Activated naive CD8-positive, alpha-beta T cell treated with anti-CD3 and anti-CD28 coated beads, Interleukin-2, amount 10 ng/mL, durations not matched to agents 7 days and 5 days (primary cell): ENCODE measurements at places on chromosomes 16 and 17. TPM values are rescaled to one million over a fixed set of nuclear protein-coding genes. Genes with fewer than 3 reads are reported as not detected.

The PIK3R5 gene
- total RNA-seq = 81.4 TPM

The TPPP3 gene
- total RNA-seq = not detected

The KRTAP9-2 gene
- total RNA-seq = not detected

The CLEC16A gene
- 34.1 TPM for total RNA-seq

The NKD1 gene
- 1.1 TPM for total RNA-seq

The TOB1 gene
- 54.9 TPM for total RNA-seq

The CCL16 gene
- not detected for total RNA-seq

The SLC6A2 gene
- not detected for total RNA-seq

The TAT gene
- not detected for total RNA-seq

The TM4SF5 gene
- total RNA-seq = not detected

The OR2C1 gene
- not detected for total RNA-seq

The SLFN14 gene
- total RNA-seq = not detected

DNA sequence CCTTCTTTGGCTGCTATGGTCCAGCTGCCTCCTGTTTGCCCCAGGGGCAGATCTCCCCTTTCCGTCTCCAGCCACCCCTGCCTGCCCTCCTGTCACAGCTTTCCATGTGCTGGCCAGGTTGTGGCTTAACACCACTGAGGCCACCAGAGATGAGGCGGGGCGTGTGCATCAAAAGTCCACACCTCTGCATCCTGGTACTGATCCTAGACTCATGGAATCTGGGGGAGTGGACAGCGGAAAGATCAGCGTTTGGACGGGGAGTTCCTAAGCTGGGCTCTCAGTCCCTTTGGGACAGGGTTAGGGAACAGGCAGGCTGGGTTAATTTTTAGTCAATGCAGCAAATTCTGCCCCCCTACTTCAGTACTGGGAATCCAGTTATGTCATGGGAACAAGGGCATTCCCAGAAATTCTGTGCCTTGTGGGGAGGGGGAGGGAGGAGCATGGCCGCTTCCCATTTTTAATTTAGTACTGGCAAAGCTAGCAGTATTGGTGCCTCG lies 3.9 kb downstream of the IGFBP4 start:
- no peaks in the 10 kb centered on the region for H3K27me3 ChIP-seq
- H3K36me3 ChIP-seq = peaks cover 10% of the 10 kb centered on the region
- peaks cover 45% of the 10 kb centered on the region for H3K4me1 ChIP-seq
- no peak for DNase-seq
- H3K4me3 ChIP-seq = peak overlapping the region; percentile 75

DNA sequence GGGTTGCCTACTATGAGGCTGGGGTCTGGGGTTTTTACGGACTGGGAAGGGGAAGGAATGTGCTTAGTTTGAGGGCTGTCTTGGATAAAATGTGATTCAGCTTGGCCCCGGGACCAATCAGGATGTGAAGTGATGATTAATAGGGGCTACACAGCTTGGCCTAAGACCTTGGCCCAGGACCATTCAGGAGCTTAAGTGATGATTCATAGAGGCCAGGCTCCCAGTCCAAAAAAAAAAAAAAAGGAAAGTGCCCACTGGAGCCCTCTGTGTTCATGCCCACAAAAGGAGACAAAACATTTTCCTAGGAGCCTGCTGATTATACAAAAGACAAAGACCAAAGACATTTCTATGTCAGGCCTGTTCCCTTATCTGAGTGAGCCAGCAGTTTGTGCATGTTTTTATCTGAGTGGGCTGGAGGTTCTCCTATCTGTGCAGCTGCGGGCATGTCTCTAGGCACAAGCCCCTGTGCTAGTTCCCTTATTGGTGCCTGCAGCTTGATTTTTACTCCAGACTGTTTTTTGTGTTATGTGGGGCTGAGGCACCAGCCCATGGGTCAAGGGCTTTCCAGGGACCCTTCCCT lies 898.2 kb upstream of the GOT2 start:
- no peak overlapping the region for H3K27ac ChIP-seq
- H3K36me3 ChIP-seq = no peaks in the 10 kb centered on the region
- H3K27me3 ChIP-seq = no peaks in the 10 kb centered on the region
- H3K4me1 ChIP-seq = no peaks in the 10 kb centered on the region
- no peak for DNase-seq

DNA sequence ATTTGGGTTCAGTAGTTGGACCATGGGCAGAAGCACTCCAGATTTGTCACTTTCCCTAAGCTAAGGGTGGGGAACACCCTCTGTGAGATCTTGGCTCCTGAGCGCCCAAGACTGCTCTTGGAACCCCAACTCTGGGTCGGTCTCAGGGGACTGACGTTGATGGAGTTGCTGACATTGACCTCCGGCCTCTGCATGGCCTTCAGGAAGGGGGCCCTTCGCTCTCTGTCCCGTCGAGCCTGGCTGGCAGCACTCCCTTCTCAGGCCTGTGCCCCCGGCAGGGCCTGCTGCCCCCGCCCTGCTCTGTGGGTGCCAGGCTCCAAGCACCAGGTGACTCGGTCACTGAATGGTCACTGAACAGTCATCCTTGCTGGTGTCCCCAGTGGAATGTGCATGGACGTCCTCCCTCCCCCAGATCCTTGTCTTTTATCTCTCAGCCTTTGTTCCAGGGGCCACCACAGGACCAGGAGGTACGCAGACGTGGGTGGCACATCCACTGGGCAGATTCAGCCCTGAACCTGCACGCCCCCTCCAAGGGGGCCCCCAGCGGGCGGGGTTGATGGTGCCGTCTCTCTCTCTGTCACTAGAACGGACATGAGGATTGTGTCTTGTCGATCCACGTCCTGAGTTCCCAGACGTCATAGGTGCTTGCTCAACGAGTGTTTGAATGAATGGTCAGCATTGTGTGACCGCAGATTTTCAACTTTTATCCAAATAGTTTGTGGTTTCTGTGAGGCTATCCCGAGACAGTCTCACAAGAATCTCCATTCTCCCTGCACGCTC lies 314.5 kb downstream of the SEC14L1 start:
- peaks cover 55% of the 10 kb centered on the region for H3K4me1 ChIP-seq
- no peaks in the 10 kb centered on the region for H3K27me3 ChIP-seq
- peaks cover 42% of the 10 kb centered on the region for H3K36me3 ChIP-seq
- H3K4me3 ChIP-seq = peak overlapping the region; percentile 99

- peak overlapping the region; percentile 70 for H3K4me3 ChIP-seq
- H3K4me1 ChIP-seq = peaks cover 14% of the 10 kb centered on the region
- DNase-seq = no peak
Observed at GRCh38 chr17:6575596-6575988, 19.2 kb upstream of the PITPNM3 start.

- no peak overlapping the region for H3K4me3 ChIP-seq
- H3K36me3 ChIP-seq = no peaks in the 10 kb centered on the region
- no peaks in the 10 kb centered on the region for H3K27me3 ChIP-seq
Observed at GRCh38 chr16:6111390-6111789, 1013.8 kb upstream of the EEF2KMT start.

- H3K27ac ChIP-seq = no peak overlapping the region
- no peak overlapping the region for H3K4me3 ChIP-seq
- no peaks in the 10 kb centered on the region for H3K4me1 ChIP-seq
- H3K36me3 ChIP-seq = no peaks in the 10 kb centered on the region
- no peaks in the 10 kb centered on the region for H3K27me3 ChIP-seq
Observed at GRCh38 chr16:82331397-82331796, 161.4 kb upstream of the MPHOSPH6 start.

- DNase-seq = no peak
- H3K27ac ChIP-seq = peak overlapping the region; percentile 2
- H3K4me3 ChIP-seq = no peak overlapping the region
- H3K36me3 ChIP-seq = no peaks in the 10 kb centered on the region
- peaks cover 6% of the 10 kb centered on the region for H3K4me1 ChIP-seq
Observed at GRCh38 chr17:65690626-65691310, 129.3 kb upstream of the AXIN2 start.

DNA sequence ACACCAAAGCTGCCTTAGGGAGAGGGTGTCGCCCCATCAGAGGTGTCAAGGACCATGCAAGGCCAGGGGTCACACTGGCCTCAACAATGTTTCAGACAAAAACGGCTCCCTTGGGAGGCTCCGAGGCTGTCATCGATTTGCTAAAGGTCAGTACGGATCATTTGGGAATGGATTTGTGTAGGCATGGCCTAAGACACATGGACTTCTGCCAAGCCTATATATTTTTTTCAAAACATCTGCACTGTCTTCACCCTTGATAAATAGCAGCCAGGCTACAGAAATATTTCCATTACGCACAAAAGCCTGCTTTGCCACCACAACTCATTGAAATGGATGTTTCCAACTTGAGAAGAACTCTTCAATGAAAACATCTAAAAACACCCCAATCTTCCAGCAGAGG lies 10.3 kb downstream of the CUEDC1 start:
- no peaks in the 10 kb centered on the region for H3K36me3 ChIP-seq
- no peak for DNase-seq
- peaks cover 29% of the 10 kb centered on the region for H3K4me1 ChIP-seq
- no peak overlapping the region for H3K27ac ChIP-seq
- H3K4me3 ChIP-seq = no peak overlapping the region

DNA sequence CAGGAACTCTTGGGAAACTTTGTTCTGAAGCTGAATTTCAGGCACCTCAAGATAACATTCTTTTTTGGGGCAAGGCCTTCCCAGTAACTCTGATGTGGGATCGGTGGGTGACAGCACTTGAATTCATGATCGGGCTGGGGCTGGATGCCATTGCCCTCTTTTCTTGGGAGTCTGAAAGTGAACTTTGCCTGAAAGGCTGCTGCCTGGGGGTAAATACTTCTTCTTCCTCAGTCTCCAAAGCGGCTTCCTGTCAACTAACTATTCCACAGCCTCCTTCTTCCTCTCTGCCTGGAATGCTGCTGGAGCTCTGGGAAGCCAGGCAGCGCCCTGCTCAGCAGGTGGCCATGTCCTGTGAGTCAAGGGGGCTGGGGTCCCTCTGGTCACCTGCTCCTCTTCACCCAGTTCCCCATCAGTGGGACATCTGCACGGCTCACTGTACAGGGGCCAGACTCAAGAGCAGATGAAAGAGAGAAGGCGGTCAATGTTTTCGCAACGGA lies 79.5 kb downstream of the WIPI1 start:
- H3K4me1 ChIP-seq = peaks cover 9% of the 10 kb centered on the region
- H3K4me3 ChIP-seq = no peak overlapping the region
- no peak overlapping the region for H3K27ac ChIP-seq
- peaks cover 2% of the 10 kb centered on the region for H3K36me3 ChIP-seq
- no peak for DNase-seq
- H3K27me3 ChIP-seq = peaks cover 6% of the 10 kb centered on the region

DNA sequence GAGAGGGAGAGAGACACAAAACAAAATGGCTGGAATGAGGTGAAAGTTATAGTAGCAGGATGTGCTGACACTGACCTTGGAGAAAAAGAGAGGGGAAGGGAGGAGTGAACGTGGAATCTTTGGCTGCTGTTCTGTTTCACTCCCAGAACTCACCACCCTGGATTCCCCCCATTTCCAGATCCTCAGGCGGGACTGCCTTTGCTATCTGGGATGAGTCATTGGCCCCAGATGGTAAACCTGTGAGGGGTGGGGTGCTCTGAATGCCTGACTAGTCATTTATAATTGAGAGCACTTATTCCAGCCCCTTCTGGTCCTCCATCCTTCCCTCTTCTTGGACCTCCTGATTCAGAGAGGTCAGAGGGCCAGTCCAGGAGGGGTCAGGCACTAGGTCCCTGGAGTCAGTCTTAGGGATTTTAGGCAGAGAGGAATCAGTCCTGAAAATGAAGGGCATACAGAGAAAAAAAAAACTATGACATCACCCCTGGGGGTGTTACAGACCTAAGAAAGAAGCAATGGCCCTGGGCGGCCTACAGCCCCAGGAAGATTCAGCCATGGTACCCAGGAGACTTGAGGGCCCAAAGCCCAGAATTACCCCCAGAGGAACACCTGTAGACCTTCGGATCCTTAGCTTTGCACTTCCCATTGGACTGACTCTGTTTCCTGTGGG lies 2.2 kb upstream of the ZG16 start:
- H3K27me3 ChIP-seq = peaks cover 6% of the 10 kb centered on the region
- no peak overlapping the region for H3K4me3 ChIP-seq
- no peak for DNase-seq
- no peaks in the 10 kb centered on the region for H3K36me3 ChIP-seq
- no peak overlapping the region for H3K27ac ChIP-seq

DNA sequence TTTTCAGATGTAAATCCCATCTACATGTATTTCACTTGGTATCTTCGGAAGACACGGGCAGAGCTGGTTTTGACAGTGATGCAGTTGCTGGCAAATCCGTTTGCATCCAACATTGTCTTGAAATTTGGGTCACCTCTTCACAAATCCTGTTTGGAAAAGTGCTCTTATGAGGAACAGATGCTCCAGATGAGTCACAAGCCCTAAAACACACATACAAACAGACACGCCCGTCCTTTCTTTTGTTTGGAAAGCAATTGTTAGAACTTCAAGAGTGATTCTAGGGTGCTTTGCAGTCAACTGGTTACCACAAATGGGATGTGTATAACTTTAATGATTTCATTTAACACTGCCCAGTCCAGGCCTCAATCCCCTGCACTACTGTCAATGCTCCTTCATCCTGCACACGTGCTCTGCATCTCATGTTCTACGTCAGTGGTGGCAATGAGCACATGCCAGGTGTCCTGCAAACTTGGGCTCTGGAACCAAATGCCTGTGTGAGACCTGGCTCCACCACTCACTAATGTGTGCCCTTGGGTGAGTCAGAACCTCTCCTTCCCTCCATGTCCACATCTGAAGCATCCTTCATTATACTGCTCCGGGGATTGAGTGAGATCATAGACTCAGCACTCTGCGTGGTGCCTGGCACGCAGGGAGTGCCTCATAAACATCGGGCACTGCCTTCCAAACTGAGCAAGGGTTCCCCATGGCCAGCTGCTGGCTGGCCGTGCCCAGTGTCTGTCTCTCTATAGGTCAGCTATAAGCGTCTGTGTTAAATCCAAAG lies 19.3 kb upstream of the FOXF1 start:
- no peaks in the 10 kb centered on the region for H3K36me3 ChIP-seq
- no peak for DNase-seq
- no peaks in the 10 kb centered on the region for H3K4me1 ChIP-seq
- H3K4me3 ChIP-seq = no peak overlapping the region
- peaks cover 50% of the 10 kb centered on the region for H3K27me3 ChIP-seq

- DNase-seq = no peak
- H3K4me3 ChIP-seq = no peak overlapping the region
- H3K36me3 ChIP-seq = peaks cover 12% of the 10 kb centered on the region
- no peak overlapping the region for H3K27ac ChIP-seq
- H3K27me3 ChIP-seq = no peaks in the 10 kb centered on the region
Observed at GRCh38 chr17:57481910-57482391, 225.6 kb downstream of the MSI2 start.

- DNase-seq = no peak
- H3K4me1 ChIP-seq = no peaks in the 10 kb centered on the region
- no peaks in the 10 kb centered on the region for H3K36me3 ChIP-seq
- peaks cover 8% of the 10 kb centered on the region for H3K27me3 ChIP-seq
Observed at GRCh38 chr17:66953630-66954020, 10.9 kb upstream of the CACNG4 start.

- no peaks in the 10 kb centered on the region for H3K27me3 ChIP-seq
- H3K27ac ChIP-seq = no peak overlapping the region
- no peak overlapping the region for H3K4me3 ChIP-seq
- DNase-seq = no peak
Observed at GRCh38 chr17:77485089-77485833, 344.5 kb downstream of the SEC14L1 start.

- H3K36me3 ChIP-seq = peaks cover 31% of the 10 kb centered on the region
- DNase-seq = no peak
- H3K27ac ChIP-seq = no peak overlapping the region
Observed at GRCh38 chr17:58507123-58507634, 7.3 kb downstream of the MTMR4 start.

GRCh38 chr16:57766714-57767348 lies 31.3 kb downstream of the KATNB1 start:
- H3K4me3 ChIP-seq = no peak overlapping the region
- H3K36me3 ChIP-seq = no peaks in the 10 kb centered on the region
- H3K27ac ChIP-seq = no peak overlapping the region
